ENCODE measurements at places on chromosomes 12 and 14. TPM values are rescaled to one million over a fixed set of nuclear protein-coding genes. Genes with fewer than 3 reads are reported as not detected.
A peak's percentile ranks its signal among the peaks of the same experiment; 100 is the strongest.

GRCh38 chr12:106831699-106832098 lies 57.2 kb downstream of the RIC8B start:
- DNase-seq = no peak

DNA sequence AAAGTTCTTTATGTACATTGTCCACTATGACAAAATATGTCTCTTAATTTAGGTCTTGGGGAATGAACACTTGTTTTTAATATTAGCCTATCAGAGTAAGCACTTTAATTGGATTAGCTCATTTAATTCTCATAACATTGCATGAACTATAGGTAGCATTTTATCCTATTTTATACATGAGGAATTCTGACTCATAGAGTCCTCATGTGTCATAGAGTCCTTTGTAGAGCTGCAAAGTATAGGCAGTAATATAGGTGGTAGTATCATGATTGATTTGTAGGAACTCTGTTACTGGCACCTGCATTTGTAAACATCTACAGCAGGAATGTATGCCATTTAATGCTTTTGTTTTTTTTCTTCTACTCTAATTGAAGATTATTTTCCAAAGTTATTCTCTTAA lies 96.0 kb downstream of the GPHN start:
- DNase-seq = no peak

ESPL1 gene
- total RNA-seq = 137 TPM

DHRS4L2 gene
- total RNA-seq = 16.0 TPM

GRCh38 chr14:24818823-24819341 lies 184.9 kb upstream of the GZMB start:
- no peak for DNase-seq

A2M gene
- total RNA-seq = not detected

DNA sequence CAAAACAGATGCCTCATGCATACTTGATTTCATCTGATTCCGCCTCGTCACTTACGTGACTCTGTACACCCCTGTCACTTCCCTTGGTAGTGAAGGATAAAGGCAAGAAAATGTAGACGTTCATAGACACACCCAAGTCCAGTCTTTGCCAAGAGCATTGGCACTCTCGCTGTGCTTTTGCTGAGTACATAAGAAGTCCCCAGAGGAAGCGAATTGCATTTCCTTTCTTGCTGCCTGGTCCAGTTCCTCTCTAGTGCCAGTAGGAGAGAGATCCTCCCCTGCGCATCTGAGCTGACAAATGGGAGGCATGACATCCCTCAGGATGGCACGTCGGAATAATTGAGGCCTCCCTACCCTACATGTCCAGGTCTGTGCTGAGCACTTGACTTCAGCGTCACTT lies 21.3 kb upstream of the RIN3 start:
- DNase-seq = no peak

DNA sequence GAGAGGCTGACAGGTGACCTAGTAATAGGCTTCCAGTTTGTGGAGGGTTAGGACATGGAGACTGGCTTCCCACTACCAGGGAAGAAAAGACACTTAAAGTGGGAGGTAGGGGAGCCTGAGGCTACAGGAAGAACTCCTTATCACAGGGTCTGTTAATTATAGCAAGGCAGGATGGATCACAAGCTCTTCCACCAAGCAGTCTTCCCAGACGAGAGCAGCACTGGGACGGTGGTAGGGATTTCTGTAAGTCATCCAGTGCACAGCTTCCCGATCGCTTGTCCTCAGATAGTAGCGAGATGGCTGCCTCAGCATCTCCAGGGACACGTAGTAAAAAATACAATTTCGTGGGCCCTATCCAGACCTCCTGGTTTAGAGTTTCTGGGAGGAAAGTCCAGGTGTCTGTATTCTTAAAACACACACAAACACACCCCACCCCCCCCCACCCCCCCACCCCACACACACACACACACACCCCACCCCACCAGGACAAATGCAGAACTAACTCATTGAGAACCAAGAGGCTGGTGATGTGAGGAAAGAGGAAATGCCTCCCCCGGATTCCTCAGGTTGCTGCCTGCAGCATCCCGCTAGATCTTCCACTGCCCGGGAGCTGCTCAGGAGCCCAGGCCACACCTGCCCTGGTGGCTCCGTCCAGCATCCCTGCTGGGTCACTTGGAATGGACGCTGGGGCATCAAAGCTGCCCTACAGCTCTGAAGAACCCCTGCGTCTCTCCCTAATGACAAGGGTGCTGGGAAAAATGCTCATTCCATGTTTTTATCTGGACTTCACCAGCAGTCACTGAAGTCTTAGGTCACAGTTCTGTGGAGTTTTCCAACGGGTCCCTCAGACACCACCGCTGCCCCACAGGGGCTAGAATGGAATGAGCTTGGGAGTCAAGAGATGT lies 307.2 kb downstream of the CACNA1C start:
- no peak for DNase-seq

GRCh38 chr14:68476212-68477109 lies 316.4 kb downstream of the ZFP36L1 start:
- DNase-seq = no peak

DNA sequence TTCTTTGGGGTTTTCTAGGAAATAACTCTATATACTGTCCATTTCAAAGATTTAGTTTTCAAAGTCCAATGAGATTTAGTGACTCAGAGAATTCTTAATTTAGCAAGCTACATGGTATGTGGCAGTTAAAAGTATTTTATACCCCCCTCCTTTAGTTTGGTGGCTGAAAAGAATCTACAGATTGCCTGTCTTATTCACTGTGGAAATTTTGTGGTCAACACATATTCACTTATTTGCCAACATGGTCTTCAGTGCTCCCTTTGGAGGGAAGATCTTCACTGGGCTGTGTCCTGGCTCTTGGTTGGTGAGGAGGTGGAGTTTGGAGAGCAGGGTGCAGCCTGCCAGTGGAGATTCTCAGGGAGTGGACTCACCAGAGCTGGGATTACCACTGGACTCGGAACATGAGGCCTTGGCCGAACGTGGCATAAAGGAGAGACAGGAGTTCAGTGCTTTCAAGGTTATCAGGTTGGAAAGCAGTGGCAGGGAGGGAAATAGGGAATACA lies 39.8 kb downstream of the SAMD4A start:
- DNase-seq = no peak

- DNase-seq = no peak
Observed at GRCh38 chr12:569091-569676, 94.1 kb downstream of the NINJ2 start.

GRCh38 chr14:51873221-51873893 lies 12.9 kb downstream of the GNG2 start:
- peak; percentile 62 for DNase-seq

DNA sequence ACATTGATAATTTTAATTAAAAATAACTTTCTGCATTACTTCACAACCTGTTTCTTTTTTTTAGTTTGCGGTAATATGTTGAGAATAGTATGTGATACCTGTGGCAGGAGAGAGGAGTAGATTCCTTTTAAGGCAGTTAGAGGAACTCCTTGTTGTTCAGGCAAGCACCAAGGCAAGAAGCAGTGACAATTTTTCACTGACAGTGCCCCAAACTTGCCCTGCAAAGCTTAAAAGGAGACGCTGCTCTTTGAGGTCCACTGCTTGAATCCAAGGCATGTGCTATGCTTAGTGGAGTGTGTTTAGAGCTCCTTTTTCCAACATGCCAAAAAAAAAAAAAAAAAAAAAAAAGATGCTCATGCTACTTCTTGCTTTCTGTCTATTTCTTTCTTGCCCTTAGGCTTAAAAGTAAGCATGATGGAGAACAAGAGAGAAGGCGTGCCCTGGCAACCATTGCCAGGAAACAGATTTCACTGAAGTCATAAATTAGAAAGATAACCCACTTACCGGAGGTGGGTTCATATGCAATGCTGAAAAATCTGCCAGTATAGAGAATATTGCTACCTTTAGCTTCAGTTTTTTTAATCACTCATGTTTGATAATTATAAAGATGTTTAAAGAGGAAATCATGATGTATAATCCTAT lies 58.3 kb upstream of the DYRK2 start:
- peak; percentile 47 for DNase-seq

GRCh38 chr12:104419717-104420116 lies 37.0 kb upstream of the CHST11 start:
- DNase-seq = no peak

DNA sequence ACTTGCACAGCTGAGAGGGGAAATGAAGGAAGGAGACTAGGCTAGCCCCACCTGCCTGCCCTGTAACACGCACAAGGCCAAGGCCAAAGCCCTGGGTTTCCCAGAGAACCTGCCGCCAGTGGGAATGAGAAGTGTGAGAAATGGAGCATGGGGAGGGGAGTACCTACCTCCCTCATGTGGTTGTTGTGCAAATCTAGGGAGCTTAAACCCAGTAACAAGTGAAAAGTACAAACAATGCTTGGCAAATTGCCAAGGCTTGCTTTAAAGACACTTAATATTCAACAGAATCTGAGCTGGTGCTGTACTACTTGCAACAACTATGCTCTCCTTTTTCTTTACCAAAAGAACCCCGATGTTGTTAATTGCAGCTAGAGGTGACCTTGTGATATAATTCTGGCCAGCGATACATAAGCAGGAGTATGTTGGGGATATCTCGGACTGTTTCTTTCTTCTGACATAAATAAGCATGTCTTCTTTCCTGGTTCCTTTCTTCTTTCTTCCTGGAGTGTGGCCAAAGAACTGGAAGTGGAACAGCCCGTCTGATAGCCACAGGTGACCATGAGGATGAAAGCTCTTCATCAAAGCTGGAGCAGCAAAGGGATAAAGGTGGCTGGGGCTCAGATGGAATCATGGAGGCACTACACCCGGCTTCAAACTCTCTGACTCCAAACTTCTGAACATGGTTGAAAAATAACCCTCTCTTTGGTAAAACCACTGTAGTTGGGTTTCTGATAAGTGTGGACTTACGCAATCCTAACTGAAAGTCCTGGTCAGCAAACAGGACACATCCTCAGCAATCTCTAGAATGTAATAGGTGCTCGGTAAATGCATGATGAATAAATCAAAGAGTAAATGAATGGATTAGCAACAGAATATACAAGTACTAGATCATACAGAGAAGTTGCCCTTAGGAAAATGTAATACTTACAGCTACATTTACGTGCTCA lies 207.9 kb downstream of the NUAK1 start:
- no peak for DNase-seq

CISTR gene
- total RNA-seq = not detected

DNA sequence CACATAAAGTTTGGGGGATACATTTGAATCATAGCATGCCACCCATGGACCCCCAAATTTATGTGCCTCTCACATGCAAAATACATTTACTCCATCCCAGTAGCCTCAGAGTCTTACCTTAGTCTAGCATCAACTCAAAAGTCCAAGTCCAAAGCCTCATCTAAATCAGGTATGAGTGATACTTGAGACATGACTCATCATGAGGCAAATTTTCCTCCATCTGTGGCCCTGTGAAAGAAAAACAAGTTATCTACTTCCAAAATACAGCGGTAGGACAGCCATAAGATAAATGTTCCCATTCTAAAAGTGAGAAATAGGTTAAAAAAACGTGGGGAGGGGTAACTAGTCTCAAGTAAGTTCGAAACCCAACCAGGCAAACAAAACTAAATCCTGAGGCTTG lies 444.2 kb downstream of the SNAPC1 start:
- no peak for DNase-seq

RITA1 gene
- 23.1 TPM for total RNA-seq

GRCh38 chr14:53517270-53517960 lies 364.3 kb upstream of the DDHD1 start:
- DNase-seq = no peak

KRT5 gene
- total RNA-seq = not detected

DNA sequence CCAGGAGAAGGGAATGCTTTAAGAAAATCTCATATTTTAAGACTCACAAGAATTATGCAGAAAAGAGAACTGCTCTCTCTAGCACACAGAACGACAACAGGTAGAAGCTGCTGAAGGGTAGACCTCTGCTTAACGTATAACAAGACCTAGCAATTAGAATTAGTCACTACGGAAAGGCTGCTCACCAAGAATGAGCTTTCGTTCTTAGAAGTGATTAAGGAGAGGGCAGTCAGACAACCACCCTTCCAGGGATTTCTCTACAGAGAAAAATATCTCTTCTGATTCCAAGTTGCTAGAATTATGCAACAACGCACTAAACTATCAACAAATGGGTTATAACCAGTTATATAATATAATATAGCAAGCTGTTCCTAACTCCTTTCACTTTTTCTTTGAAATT lies 18.6 kb downstream of the LRIG3 start:
- DNase-seq = no peak

GRCh38 chr14:80426683-80427082 lies 215.4 kb upstream of the DIO2 start:
- no peak for DNase-seq

KRT78 gene
- total RNA-seq = not detected

PABPN1 gene
- 225 TPM for total RNA-seq

GRCh38 chr14:39229222-39229543 lies 4.5 kb upstream of the MIA2 start:
- DNase-seq = peak; percentile 92

GRCh38 chr12:71312768-71313403 lies 126.7 kb upstream of the LGR5 start:
- DNase-seq = no peak

GRCh38 chr12:497501-498160 lies 37.9 kb downstream of the B4GALNT3 start:
- DNase-seq = no peak

DNA sequence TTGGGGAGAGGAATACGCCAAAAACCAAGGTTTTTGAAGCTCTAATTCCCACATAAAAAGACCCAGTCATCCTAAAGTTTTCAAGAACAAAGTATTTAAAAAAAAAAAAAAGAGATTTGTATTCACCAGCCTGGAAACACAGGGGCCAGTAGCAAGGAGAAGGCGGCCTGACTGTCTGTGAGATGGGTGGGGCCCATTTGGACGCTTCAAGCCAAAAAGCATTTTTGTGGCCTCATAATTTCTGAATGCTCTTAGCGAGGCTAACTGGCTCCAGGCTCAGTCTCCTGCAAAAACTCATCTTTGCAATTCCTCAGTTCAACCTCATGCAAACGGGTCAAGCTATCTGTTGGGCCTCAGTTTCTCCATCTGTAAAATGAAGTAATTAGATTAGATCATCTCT lies 514.1 kb downstream of the MED13L start:
- no peak for DNase-seq

- DNase-seq = no peak
Observed at GRCh38 chr12:120540445-120540844, 6.3 kb downstream of the RNF10 start.

DNA sequence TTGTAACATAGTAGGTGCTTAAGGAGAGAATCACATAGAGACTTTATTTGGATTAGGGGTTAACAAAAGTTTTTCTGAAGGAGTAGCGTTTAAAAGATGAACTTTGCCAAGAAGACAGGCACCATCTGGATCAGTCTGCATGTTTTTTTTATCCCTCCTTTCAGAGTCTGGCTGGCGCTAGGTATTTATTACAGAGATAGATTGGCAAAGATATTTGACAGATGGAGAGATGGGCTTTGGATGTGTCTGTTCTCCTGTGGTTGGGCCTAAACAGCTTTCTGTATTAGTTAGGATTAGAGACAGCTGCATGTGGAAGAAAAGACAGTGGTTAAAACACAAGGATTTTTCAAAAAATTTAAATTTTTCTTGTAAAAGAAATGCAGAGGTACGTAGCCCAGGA lies 133.9 kb downstream of the C12orf75 start:
- no peak for DNase-seq

CCDC88C gene
- total RNA-seq = 214 TPM

GRCh38 chr12:120467439-120467838 lies 2.1 kb downstream of the SRSF9 start:
- DNase-seq = no peak

STON2 gene
- 0.20 TPM for total RNA-seq
